ENCODE measurements at places on chromosomes 5 and 9.

DNA sequence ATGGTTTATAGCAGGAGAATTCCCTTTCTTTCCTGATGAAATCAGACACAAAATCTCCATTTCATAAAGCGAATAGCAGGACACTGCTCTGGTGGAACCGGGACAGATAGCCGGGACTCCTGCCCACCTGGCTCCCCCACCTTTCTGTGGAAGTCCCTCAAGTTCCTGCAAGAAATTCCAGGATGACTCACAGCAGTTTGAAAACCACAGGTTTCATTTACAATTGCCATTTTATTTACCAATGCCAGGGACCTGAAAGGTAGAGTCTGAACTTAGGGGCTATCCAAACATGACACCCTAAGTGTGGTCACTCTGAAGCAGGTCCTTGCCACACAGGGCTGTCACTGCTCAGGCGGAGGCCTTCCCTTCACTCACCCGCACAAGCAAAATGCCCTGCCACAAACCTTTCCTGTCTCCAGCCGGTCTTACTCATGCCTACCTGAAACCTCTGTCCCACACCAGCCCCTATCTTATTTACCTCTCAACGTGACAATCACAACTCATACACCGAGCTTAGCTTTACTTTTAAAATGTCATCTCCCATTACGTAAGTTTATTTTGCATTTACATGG lies 63.3 kb upstream of the TAF1L start:
- no peak for DNase-seq

GRCh38 chr5:174903172-174903732 lies 178.9 kb downstream of the MSX2 start:
- no peak for DNase-seq

GRCh38 chr9:134375011-134375390 lies 48.7 kb downstream of the RXRA start:
- no peak for DNase-seq

GRCh38 chr5:88695931-88696330 lies 187.1 kb downstream of the MEF2C start:
- no peak for DNase-seq

- DNase-seq = peak; percentile 34
These were observed 33.1 kb downstream of the DAB2IP start for GRCh38 chr9:121684381-121685145.

DNA sequence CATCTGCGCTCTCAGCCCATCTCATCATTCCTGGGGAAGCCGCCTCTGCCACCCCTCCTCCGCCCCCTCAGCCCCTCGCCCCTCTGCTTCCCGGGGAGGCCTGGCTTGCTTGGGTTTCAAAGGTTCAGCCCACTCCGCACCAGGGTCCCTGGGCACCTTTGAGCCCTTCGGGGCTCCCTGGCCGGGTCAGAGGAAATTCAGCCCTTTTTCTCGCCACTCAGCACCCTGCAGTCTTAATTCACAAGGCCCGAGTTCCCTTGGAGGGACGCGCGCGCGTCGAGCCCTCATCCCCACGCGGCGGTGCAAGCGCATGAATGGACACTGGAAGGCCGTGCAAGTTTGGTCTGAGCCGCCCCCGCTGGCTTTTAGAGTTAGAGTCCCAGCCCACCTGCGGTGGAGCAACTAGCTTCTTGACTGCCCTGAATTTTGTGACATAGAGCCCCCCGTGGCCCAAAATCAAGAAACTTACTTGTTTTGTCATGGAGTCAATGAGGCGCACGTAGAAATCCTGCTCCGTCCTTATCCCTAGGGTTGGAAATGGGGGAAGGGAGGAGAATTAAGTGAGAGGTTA lies 4.5 kb downstream of the EBF1 start:
- no peak for DNase-seq

- DNase-seq = no peak
These were observed 287.7 kb upstream of the DAP start for GRCh38 chr5:11048760-11049159.

Measured in T47D (cell line).